ENCODE measurements at places on chromosomes 13 and 19.

GRCh38 chr19:34707661-34708060, 26.4 kb upstream of the ZNF181 start:
- no peak for DNase-seq

DNA sequence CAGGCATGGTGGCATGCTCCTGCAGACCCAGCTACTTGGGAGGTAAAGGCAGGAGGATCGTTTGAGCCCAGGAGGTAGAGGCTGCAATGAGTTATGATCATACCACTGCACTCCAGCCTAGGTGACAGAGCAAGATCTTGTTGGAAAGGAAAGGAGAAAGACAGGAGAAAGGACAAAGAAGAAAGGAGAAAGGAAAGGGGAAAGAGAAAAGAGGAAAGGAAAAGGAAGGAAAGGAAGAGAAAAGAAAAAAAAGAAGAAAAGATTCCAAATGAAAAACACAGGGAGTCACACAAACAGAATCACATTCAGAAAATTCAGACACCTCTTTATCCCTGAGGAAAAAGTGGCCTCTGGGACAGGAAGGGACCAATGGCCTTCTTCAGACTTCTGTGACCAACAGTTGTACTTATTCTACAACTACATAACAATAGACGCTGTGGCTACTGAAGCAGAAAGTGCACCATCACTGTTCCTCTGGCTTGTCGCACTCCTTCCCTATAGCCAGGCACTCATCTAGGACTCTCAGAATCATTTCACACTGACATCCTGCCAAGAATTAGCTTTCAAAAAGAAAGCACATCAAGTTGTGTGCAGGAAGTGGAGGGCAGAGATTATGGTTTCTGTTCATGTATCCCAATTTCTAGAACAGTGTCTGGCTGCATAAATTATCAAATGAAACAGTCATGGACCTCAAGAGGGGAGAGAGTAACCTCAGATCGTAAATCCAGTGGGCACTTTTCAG, 5.9 kb downstream of the MTMR6 start:
- DNase-seq = peak; percentile 59

DNA sequence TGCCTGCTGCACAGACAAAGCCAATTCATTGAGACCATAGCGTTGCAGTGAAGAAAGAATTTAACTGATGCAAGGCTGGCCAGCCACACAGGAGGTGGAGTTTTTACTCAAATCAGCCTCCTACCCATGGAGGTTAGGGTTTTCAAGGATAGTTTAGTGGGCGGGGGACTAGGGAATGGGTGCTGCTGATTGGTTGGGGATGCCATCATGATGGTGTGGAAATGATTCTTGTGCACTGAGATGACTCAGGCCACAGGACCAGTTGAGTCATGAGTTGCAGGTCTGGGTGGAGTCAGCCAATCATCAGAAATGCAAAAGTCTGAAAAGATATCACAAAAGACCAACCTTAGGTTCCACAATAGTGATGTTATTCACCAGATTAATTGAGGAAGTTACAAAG, 359.6 kb downstream of the FOXO1 start:
- peak; percentile 3 for DNase-seq

DNA sequence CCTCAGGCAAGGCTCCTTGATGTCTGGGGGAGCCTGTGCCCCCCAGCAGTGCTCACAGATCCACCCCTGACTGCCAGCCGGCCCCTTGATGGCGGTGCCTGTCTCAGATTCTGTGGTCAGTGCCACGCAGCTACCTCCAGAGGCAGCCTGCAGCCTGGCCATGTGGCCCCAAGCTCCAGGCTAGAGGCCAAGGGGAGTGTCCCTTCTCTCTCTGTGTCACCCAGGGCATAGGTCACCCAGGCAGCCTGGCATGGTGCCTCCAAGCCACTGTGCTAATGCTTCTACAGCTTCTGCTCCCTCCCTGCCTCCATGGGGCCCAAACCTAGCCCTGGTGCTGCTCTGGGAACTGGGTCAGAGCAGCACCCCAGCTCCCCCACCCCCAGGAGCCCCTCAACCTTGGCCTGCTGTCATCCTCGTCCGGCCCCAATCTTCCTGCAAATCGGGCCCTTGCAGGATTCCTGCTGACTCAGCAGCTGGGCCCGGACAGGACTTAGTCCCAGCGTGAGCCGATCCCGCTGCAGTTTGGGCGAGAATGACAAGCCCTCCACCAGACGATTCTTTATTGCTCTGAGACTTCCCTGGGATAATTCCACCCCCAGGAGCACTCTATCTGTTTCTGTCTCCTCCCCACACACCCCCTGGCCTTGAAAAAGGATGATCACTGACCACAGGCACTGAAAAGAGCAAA, 2.8 kb upstream of the ARL11 start:
- peak; percentile 53 for DNase-seq

DNA sequence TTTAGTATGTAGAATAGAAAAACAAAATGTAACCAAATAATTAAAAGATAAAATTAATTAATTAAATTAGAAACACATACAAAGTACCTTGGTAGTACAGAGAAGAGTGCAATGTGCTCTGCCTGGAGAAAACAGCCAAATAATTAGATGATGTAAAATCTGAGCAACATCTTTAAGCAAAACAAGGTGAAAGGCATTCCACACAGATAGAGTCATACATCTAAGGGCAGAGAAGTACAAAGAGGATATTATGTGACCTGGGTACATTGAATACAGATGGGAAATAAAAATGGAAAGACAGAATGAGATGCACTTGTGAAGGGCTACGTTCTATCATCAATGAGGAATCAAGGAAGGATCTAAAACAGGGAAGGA, 25.2 kb upstream of the FNDC3A start:
- no peak for DNase-seq

- DNase-seq = no peak
Observed at GRCh38 chr19:29056535-29056934, 156.4 kb downstream of the UQCRFS1 start.

DNA sequence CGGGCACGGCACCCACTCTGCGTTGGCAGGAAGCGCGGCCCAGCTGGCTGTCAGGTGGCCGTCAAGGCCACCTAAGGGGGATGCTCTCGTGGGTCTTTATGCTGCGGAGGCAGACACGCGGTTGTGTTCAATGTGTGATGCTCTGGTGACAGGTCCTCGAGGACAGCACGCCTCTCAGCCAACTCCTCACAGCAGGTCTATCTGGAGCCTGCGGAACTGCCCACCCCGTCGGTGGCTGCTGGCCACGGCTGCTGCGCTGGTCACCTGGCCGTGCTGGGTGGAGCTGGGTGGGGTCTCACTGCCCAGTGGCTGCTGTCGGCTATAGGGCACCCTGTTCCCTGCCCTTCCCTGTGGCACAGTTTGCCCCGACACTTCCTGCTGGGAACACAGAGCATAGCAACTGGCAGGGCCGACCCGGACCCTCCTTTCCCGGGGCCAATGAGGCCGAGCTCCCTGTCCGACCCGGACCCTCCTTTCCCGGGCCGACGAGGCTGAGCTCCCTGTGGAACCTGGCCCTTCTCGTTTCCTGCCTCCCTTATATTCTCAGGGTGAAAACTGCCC, 14.3 kb upstream of the F7 start:
- no peak for DNase-seq

GRCh38 chr19:38245826-38246498, 10.2 kb downstream of the PPP1R14A start:
- DNase-seq = no peak

DNA sequence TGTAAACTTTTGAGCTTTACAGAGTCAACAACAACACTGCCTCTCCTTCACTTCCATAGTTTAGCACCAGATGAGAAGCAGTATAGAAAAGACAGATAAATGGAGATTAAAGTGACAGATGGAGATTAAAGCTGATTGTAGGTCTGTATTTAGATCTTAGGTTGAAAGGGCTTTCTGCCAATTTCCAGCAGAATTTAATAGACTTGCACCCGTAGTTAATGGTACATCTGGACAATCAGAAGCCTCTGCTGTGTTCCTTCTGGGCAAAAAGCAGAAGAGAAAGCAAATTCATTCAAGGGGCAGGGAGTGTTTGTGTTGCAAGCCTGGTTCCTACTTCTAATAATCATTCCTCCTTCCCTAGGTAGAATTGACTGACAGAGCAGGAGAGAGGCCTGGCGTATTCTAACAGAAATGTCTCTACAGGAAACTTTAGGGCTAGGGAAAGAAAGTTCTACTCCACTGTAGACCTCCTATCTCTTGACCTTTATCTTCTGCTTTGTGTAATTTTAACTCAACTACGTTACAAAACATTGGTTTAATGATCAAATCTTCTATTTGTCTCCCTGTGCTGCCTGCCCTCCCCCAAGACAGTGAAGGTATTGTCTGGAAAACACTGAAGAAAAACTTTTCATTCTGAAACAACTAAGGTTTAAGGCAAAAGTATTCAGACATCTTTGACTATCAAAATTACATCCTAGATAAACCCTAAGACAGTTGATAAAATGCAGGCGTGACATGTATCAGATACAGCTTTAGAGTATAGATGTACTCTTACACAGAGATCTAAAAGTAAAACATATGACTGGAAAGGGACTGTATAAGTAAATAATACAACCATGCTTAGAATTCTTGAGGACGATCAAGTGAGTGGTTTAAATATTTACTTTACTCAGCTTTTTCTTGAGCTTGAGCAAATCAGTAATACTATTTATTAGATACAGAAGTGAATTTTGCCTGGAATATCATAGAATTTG, 44.4 kb downstream of the GPC6 start:
- DNase-seq = no peak

Data from suppressor macrophage treated with lipopolysaccharide for 4 hours (primary cell).